HFFc6 (cell line): ENCODE measurements at places on chromosomes 11 and 22. TPM values are rescaled to one million over a fixed set of nuclear protein-coding genes. Genes with fewer than 3 reads are reported as not detected.

The PATE2 gene
- not detected in 3 replicates for total RNA-seq

The PRR5L gene
- total RNA-seq = 20.1 to 25.1 TPM (median 23.7 TPM) in 3 replicates

The SLC22A6 gene
- total RNA-seq = not detected in 3 replicates

The FAM227A gene
- 0.41 to 1.0 TPM (median 0.53 TPM) in 3 replicates for total RNA-seq

The CHRDL2 gene
- not detected in 3 replicates for total RNA-seq

The GAL3ST1 gene
- not detected in 2 replicates for total RNA-seq

The FXYD6 gene
- total RNA-seq = not detected in 3 replicates

The UBQLN3 gene
- total RNA-seq = not detected in 3 replicates

The FAM180B gene
- not detected in 2 replicates for total RNA-seq

The MYO7A gene
- total RNA-seq = not detected in 3 replicates

The KRTAP5-9 gene
- total RNA-seq = 0.26 TPM in 1 of 2 replicates, not detected in the other

The FAM83F gene
- total RNA-seq = not detected in 2 replicates

The MS4A15 gene
- not detected in 3 replicates for total RNA-seq

The SSH3 gene
- 21.4 and 28.7 TPM in 2 replicates for total RNA-seq

The SYT9 gene
- total RNA-seq = not detected in 2 replicates

The SH3BP1 gene
- 16.3 to 26.3 TPM (median 16.6 TPM) in 3 replicates for total RNA-seq

The CREB3L1 gene
- 309 to 327 TPM (median 318 TPM) in 3 replicates for total RNA-seq

The MS4A3 gene
- not detected in 3 replicates for total RNA-seq

The GLYAT gene
- total RNA-seq = not detected in 3 replicates

The KRTAP5-1 gene
- total RNA-seq = not detected in 3 replicates

The TRIM48 gene
- not detected in 2 replicates for total RNA-seq

The ZBTB16 gene
- total RNA-seq = not detected in 2 replicates

The CSNK2A3 gene
- 1.7 to 3.6 TPM (median 2.3 TPM) in 3 replicates for total RNA-seq

The SERHL2 gene
- total RNA-seq = 4.6 to 6.1 TPM (median 4.9 TPM) in 3 replicates

The TRIM49 gene
- not detected in 3 replicates for total RNA-seq

The OR51E1 gene
- not detected in 3 replicates for total RNA-seq

The ISX gene
- total RNA-seq = not detected in 2 replicates

The MAPK8IP2 gene
- total RNA-seq = 0.14 to 0.35 TPM (median 0.18 TPM) in 3 replicates

The AKIP1 gene
- total RNA-seq = 44.5 to 50.1 TPM (median 45.8 TPM) in 3 replicates

The P2RX3 gene
- not detected in 3 replicates for total RNA-seq

The TMEM191C gene
- total RNA-seq = 1.3 to 1.5 TPM (median 1.3 TPM) in 3 replicates

The PRRG4 gene
- total RNA-seq = not detected in 3 replicates

The PATE4 gene
- total RNA-seq = not detected in 3 replicates

The PTH gene
- not detected in 3 replicates for total RNA-seq

The HPX gene
- total RNA-seq = 0.21 to 1.3 TPM (median 0.56 TPM) in 3 replicates

The CHRM4 gene
- total RNA-seq = not detected in 3 replicates

The ST14 gene
- not detected in 3 replicates for total RNA-seq

The C11orf87 gene
- total RNA-seq = 0.09 to 0.40 TPM in 2 of 3 replicates, not detected in the other

The PTS gene
- total RNA-seq = 75.6 to 84.3 TPM (median 78.9 TPM) in 3 replicates

The RBM4 gene
- total RNA-seq = 130 to 150 TPM (median 145 TPM) in 3 replicates

The NUDT8 gene
- total RNA-seq = 2.7 to 3.3 TPM (median 2.7 TPM) in 3 replicates

The GPHA2 gene
- not detected in 3 replicates for total RNA-seq

The INS gene
- not detected in 2 replicates for total RNA-seq

The VWCE gene
- total RNA-seq = 0.38 to 1.1 TPM (median 0.99 TPM) in 3 replicates

The MS4A8 gene
- not detected in 3 replicates for total RNA-seq

The HIC2 gene
- total RNA-seq = 2.0 to 2.1 TPM (median 2.0 TPM) in 3 replicates

The UQCR10 gene
- total RNA-seq = 140 to 153 TPM (median 145 TPM) in 3 replicates

The TRPC6 gene
- total RNA-seq = not detected in 3 replicates

The PLAAT4 gene
- 0.51 to 0.89 TPM in 2 of 3 replicates, not detected in the other for total RNA-seq

The CNIH2 gene
- total RNA-seq = 1.00 and 3.1 TPM in 2 replicates

The CRYBA4 gene
- not detected in 3 replicates for total RNA-seq
